Anterior cingulate cortex (tissue), 58 donors: ENCODE measurements at places on chromosomes 6 and 20.

DNA sequence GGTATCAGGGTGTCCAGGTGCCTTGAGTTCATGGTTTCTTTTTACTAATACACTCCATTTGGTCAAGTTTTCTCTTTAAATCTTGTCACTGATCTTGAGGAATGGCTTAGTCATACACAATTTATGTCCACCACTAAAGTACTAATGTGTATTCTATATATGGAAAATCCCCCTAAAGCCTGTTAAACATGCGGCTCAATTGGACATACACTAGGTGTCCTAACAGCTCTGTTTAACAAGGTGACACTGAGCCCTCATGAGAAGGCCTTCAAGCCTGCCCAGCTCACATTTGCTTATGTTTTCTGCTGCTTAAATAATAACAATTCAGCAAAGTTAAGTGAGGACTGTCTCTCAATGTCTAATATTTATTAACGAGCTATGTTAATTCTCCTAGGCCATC, 31.5 kb downstream of the PDE7B start:
- no peak for DNase-seq

DNA sequence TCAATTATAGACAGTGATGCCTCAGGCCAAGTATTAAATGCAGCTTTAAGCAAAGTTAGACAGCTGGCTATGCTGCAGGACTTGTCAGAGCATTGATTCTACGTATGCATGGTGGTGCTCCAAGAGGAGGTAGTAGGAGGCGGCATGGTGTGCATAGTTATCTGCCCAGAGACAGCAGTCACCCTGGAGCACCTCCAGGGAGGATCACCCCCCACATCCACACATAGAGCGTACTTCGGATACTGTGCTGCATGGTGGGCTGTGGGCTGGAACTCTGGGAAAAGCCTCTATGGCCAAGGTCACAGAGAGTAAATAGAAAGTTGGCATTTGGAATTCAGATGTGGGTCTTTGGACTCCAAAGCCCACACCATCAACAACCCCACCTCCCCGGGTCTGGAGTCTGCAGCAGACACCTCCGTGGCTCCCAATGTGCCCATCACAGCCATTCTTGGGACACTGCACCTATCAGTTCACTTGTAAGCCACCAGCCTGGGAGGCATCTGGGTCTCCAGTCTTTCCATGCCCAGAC, 64.5 kb upstream of the STX16 start:
- no peak for DNase-seq

GRCh38 chr6:21102624-21103023, 490.9 kb upstream of the SOX4 start:
- no peak for DNase-seq

DNA sequence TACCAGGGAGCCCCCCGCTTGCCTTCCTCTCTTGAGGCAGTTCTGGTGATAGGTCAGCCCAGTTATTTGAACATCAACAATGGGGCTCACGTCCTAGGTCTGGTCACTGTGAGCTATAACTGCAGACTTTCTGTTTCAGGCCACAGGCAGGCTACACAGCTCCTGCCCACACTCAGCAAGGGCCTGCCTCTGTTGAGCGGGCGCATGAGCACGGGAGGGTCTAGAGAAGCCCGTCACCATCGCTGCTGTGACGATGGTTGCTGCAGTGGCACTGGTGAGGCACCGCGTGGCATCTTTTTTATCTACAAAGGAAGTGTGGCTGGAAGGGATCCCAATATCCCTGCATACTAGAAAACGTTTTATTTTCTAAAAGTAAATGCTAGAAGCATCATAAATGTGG, 77.8 kb downstream of the RAMACL start:
- no peak for DNase-seq
